Omental fat pad (tissue), 4 donors: ENCODE measurements at places on chromosomes 4 and X.

DNA sequence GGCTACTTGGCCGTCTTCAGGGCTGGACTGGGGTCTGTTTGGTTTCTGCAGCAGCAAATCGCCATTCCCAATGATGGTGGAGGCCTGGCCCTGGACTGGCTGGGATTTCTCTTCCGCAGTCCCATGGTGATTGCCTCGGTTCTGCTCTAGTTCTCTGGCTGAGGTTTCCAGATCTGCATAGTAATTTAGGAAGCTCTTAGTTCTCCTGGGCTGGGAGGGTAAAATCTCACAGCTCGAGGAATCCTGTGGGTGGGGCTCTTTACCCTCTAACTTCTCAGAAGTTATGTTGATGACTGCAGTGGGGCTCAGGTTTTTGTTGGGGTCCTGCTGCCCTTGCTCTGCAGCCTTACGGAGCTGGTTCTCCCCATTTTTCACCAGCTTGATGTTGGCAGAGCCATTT, 200.6 kb downstream of the APBB2 start:
- no peak for DNase-seq

DNA sequence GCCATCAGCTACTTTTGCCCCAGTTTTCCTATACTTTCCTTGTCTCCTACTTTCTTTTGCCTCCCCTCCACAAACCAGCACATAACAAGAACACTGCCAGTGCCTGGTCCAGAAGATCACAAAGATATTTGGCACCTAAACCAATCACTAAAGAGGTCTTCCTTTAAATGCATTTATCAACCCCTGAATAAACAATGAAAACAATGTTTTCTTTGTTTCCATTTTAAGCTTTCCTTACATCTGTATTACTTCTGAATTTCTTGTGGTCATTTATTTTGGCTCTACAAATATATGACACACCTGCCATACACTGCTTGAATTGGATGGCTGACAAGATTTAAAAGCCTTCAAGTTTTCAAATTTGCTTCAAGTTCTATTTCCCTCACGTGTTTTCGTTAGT, 43.9 kb downstream of the MBNL3 start:
- no peak for DNase-seq

GRCh38 chr4:14309431-14309830, 681.9 kb upstream of the BOD1L1 start:
- DNase-seq, result no peak

DNA sequence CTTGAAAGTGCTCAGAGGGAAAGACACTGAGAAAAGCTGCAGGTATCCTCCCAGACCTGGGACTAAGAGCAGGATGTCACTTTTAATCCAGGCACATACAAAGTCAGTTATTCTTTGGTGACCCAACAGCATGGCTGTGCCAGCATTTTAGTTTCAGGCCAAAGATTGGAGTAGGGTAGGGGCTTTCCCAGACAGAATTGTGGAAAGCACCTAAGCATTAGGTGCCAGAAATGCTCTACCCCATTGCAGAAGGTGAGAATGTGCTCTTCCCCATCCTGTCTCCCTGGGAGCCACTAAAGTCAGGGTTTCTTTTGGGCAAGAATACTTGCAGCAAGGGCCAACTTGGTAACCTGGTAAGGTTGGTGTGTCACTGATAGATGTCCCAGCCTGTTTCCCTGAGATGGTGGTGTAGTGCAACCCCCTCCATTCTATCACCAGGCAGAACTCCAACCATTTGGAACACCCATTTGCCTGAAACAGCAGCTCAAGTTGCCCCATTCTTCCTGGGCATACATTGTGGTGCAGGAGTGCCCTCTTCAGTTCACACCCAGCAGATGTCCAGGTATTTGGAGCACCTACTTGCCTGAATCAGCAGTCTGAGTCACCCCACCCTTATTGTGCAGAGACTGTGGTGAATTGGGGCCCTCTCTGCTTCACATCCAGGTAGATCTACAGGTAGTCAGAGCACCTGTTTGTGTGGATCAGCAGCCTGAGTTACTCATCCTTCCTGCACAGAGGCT, 183.5 kb downstream of the ZC4H2 start:
- no peak for DNase-seq

DNA sequence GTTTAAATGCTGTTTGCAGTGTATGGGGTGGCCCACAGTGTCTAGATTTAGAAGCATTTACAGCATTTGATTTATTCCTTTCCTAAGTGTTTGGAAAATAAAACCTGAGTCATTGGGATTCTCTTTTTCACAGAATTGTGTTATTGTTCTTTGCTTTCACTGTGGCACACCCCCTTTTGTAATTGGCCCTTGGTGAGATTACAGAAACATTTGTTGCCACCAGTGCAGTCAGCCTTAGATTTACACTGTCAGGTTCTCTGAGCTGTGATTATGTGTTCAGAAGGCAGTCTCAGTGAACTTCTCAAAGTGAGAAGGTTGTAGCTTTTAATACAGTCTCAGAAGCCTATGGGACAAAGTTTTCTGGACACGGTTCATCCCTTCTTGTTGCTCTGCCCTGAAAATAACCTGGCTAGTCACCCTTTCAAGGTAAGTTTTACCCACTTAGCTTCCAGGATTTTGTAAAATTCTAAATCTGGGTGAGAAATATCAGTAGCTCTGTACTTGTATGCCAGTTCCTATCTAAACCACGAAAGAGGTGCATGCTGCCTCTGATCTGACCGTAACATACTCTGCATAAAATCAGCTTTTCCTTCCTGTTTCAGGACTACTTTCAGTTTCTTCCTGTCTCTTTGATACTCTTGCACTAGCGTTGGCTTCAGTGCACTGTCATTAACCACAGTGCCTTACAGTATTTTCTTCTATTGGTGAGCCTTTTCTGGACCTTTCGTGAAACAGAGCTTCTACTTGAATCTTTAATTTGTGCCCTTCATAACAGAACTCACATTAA, 12.6 kb downstream of the RUFY3 start:
- no peak for DNase-seq

- no peak for DNase-seq
These were observed 143.7 kb downstream of the NAA11 start for GRCh38 chr4:79182209-79182608.

DNA sequence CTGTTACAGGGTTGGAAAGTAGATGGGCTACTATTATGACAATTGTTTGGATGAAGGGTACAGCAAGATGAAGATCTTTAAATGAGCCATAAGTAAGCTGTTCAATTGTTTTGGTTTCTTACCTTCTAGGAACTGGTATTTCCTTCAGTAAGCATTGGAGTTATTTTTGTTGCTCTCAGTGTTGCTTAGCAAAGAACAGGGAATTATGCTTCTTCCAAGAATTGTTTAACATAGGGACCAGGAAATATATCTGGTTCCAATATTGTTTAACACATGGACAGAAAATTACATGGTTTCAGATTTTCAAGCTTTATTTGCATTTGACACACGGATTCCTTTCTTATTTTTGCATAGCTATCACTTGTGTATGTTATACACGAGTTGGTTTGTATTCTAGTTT, 1999.0 kb downstream of the ARAP2 start:
- no peak for DNase-seq

DNA sequence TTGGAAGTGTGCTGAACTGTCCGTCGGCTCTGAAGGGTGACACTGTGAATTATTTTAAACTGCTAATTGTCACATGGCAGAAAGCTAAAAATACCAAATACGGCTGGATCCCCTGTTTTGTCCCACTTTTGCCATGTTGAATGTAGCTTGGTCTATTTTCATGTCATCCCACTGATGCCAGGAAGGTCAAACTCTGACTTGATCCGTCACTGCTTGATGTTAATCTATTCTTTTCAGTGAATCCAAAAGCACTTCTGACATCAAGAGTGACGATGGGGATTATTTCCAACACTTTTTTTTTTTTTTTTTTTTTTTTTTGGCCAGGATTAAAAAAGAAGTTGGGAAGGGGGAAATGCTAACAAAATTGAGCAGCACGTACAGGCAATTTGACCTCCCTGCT, 734.6 kb upstream of the TENM3 start:
- no peak for DNase-seq

GRCh38 chrX:124393238-124393637, 46.9 kb downstream of the SH2D1A start:
- DNase-seq, result no peak

DNA sequence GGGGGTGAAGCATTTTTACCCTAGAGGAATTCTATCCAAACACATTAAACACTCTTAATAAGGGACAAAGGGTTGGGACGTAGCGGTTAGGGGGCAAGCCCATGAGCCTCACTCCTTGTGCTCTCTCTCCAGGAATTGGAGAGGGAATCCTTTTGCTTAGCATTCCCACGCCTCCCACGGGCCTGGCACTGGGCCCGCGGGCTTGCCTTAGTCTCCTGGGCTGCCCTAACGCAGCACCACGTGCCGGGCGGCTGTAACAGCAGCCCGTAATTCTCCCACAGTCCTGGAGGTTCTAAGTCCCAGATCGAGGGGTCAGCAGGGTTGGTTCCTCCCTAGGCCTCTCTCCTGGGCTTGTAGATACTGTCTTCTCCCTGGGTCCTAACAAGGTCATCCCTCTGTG, 67.5 kb downstream of the TBL1X start:
- DNase-seq, result no peak

GRCh38 chrX:12610079-12610478, 181.1 kb upstream of the PRPS2 start:
- DNase-seq, result no peak

- DNase-seq, result no peak
These were observed 1030.1 kb downstream of the FSTL5 start for GRCh38 chr4:161133586-161134276.

DNA sequence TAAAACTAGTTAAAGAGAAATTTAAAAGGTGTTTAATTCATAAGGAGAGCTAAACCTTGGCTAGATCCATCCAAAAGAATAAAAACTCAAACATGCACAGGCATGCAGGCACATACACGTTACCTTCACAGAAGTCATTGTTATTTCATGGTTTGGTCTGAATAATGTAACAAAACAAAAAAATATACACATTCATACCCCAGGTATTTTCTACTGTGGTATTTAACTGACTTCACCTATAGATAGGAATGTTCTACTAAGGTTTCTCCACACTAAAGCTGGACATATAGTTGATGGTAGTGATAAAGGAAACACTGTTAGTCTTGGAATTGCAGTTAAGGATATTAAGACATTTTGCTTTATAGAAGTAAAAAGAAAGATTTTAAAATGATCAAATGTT, 283.6 kb upstream of the PCDH10 start:
- DNase-seq, result no peak

DNA sequence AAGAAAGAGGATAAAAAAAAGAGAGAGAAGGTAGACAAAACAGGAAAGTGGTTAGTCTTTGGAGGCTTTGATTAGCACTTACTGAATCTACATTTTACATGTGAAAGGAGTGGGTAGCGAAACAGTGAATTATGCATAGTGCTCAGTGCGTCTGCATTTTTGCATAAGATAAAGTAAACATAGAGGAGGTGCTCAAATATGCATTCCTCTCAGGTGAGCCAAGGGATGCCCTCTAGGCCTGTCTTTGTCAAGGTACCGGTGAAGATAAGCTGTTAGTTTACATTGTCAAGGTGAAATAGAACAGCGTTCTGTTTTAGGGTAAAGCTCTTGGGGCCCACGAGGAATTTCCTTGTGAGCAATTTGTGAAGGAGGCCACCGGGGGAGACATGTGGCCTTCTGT, 260.6 kb downstream of the TRIML1 start:
- no peak for DNase-seq

- no peak for DNase-seq
These were observed 24.2 kb downstream of the TNIP2 start for GRCh38 chr4:2731907-2732317.

GRCh38 chr4:141432000-141432712, 204.2 kb upstream of the IL15 start:
- DNase-seq, result no peak

DNA sequence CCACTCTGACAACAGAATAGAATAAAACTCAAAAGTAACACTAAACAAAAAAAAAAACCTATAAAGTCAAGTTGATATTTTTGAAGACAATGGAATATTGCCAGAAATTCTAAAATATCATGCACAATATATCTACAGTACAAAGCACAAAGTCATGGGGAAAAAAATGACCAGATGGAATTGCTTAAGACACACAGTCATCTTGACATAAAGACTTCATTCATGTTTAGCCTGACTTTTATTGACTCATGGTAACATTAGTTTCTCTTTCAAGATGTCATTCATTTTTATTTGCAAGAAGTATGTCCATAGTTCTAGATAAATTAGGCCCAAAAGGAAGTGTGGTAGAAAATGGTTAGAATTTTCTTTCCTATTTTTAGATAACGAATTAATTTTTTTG, 259.1 kb downstream of the CAMK2D start:
- no peak for DNase-seq

GRCh38 chr4:1249731-1250526, 999 bp upstream of the CTBP1 start:
- no peak for DNase-seq

GRCh38 chrX:39162322-39162735, 361.1 kb downstream of the MID1IP1 start:
- DNase-seq, result no peak

- no peak for DNase-seq
These were observed 1065.8 kb upstream of the POU3F4 start for GRCh38 chrX:82442281-82442680.

DNA sequence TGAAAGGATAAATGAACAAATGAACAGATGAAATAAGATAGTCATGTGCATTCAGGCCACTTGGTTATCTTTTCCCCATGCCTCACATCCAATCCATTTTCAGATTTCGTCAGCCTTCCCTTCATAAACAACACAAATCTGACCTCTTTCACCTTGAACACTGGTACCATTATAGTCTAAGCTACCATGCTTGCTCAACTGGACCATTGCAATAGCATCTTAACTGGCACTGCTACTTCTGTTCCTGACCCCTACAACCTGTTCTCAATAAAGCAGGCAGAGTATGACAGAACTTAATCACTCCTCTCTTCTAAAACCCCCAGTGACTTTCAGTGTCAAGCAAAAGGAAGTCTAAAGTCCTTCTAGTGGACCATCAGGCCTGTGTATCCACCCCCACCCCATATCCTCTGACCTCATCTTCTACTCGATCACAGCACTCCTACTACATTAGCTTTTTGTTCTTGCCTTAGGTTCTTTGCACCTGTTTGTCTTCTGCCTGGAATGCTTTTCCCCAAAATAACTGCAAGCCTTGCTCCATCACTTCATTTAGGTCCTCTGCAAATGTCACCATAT, 40.7 kb downstream of the LARP7 start:
- DNase-seq, result no peak

- DNase-seq, result no peak
These were observed 2.9 kb upstream of the PPP4R3C start for GRCh38 chrX:27466051-27466450.

DNA sequence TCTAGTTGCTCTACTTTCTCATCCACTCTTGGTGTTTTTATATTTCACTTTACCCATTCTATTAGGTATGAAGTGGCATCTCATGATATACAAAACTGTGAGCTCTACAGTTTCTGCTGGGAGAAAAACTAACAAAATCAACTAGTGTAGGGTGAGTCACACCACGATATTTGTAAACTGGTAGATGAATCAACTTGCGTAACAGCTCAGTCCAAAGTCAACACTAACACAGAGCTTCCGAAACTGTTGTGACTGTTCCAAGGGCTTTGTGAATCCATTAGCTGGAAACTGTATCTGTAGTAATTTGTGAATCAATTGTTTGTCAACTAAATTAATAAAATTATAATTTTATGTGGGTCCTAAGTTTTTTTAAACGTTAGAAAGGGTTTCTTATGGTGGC, 119.8 kb upstream of the TSPAN5 start:
- no peak for DNase-seq

GRCh38 chr4:34636623-34637022, 1607.7 kb downstream of the ARAP2 start:
- DNase-seq, result no peak

- no peak for DNase-seq
These were observed 61.8 kb upstream of the SFRP2 start for GRCh38 chr4:153850533-153851280.
